ENCODE measurements at places on chromosomes 5 and 9.

GRCh38 chr5:94841598-94842322, 223.3 kb downstream of the SLF1 start:
- no peak for DNase-seq

GRCh38 chr9:116541402-116541801, 145.7 kb upstream of the TRIM32 start:
- DNase-seq = no peak

- no peak for DNase-seq
These were observed 150.0 kb downstream of the NTRK2 start for GRCh38 chr9:84819491-84819991.

GRCh38 chr5:68646144-68646543, 430.6 kb downstream of the PIK3R1 start:
- DNase-seq = peak; percentile 27

- DNase-seq = no peak
These were observed 2.7 kb upstream of the SLC26A2 start for GRCh38 chr5:149957855-149958254.

DNA sequence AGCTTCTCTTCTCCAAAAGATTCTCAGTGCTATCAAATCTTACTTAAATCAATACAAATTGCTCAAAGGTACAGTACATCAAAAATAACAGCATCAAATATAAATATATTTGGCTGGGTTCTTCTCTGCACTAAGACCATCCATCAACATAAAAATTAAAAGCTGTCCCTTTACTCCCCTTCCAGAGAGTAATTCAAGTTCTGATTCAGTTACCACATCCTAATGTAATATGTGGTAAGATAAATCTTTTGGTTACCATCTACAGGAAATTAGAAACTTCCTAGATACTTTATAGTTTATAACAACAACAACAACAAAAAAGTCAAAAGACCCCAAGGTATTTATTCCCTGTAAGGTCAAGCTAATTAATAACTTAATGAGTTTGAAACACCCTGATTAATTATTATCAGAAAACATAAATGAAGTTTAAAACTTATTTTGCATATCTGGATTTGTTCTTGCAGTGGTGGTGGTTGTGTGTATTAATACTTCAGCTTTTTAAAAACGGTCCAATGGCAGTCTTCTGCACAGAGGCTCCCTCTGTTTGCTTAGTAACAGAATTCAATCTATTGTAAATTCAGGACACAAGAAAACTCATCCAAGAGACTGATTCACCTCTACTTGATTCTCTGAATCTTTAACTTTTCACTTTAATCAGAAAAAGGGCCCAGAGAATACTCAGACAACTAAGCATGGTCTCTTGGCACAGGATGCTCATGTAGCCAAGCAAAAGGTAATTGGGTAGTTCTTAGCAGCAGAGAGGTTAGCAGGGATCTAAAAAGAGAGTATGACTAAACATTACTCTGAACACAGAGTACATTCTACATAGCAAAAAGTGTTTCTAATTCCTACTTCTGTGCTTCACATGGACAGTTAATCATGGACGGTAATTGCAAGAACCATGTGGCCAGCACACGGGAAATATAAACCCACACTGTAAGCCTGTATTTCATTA, 20.1 kb downstream of the DIAPH1 start:
- DNase-seq = peak; percentile 73

DNA sequence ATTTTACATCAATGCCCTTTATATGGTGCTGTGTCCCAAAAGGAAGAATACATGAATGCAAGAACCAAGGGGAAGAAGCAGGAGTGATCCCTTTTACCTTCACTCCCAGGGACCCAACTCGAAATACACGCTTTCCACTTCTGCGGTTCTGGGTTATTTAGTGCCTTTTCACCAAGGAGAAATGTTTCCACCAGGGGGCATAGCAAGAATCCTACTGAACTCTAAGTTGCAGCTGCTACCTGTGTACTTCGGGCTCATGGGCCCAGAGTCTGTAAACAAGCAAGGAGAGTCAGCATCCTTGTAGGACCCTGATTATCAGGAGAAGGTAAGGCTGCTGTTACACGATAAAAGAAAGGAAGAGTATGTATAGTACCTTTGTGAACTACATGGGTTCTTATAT, 45.7 kb downstream of the DPYSL3 start:
- peak; percentile 28 for DNase-seq

DNA sequence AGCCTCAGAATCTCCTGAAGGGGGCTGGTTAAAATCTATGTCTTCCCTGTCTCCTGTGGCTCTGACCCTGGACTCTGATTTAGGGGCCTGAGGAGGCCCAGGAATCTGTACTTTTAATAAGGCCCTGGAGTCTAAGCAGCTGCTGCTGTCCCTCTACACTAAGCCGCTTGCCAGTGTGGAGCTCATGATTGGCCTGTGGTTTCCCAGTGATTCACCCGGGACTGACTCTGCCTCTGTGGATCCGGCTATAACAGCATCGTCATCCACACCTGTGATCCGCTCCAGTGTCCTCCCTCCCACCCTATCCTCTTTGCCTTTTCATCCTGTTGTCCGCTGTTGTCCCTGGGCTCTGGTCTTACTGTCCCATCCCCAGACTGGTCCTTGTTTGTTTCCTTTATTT, 3.7 kb downstream of the SLC31A2 start:
- DNase-seq = peak; percentile 58

- DNase-seq = peak; percentile 46
These were observed 666.4 kb upstream of the ZNF608 start for GRCh38 chr5:125412561-125413495.

All from AG10803 (cell line).